Uterus (tissue), 4 donors: ENCODE measurements at places on chromosomes 7 and 10. TPM values are rescaled to one million over a fixed set of nuclear protein-coding genes. Genes with fewer than 3 reads are reported as not detected.

DNA sequence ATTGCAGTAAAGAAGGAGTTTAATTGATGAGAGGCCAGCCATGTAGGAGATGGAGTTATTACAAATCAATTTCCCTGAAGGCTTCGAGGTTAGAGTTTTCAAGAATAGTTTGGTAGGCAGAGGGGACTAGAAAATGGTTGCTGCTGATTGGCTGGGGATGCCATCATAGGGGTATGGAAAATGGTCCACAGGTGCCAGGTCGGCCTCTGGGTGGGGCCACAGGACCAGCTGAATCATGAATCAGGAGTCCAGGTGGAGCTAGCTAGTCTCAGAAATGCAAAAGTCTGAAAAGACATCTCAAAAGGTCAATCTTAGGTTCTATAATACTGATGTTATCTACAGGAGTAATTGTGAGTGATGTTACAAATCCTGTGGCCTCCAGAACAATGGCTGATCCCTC, 714.0 kb upstream of the GHITM start:
- no peak for DNase-seq

Gene OR2A12
- total RNA-seq, result not detected

GRCh38 chr7:13016592-13017332, 329.3 kb downstream of the ARL4A start:
- DNase-seq, result no peak

- DNase-seq, result no peak
Measured at GRCh38 chr7:14635955-14636354, 266.6 kb downstream of the DGKB start.

Gene TMEM270
- not detected for total RNA-seq

DNA sequence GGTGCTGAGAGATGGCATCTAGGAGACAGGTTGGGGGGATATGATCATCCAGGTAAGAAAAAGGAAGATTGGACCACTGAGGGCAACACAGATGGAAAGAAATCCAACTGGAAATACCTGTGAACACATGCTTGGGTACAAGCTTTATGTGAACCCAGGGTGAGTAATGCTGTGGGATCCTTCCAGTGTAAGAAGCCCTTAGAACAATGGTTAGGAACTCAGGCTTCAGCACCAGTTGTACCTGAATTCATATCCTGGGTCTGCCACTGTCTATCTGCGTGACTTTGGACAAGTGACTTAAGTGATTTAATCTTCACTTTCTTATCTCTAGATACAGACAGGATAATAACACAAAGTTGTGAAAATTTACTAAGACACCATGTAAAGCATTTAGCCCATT, 131.0 kb downstream of the ST7 start:
- no peak for DNase-seq

DNA sequence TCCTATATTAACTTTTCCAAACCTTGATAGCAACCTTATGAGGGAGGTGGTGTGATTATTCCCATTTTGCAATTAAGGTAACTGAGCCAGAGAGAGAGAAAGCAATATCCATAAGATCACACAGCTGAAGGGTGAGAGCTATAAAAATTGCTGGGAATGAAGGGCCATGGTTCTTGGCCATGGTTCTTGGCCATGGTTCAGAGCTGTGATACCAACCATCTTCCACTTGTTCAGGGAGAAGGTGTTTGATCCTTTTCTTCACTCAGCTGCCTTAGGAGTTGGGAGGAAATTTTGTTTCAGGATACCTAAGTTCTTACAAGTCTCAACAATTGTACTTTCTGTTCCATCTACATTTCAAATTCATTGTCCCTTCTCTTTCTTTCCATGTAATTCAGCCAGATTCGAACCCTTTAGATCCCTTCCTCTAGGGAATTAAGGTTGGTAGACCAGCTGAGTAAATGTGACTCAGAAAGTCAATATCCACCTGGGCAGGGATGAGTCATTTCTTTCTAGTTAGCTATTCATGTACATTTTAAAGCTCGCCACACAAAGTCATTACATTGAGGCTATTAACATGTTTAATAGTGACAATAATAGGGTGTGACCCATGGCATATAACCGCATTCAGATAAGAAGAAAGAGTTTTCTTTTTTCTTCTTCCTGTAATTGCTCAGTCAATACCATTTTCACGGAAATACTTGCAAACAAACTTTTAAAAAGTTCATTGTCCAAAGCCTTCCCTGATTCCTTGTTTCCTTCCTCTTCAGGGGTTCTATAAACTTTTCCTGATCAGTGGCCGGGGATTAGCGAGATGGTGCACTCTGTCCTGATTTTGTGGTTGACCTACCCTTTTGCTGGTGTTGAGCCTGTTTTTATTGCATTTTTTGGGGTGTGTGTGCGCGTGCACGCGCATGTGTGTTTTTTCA, 143.4 kb downstream of the TCF7L2 start:
- DNase-seq, result no peak

DNA sequence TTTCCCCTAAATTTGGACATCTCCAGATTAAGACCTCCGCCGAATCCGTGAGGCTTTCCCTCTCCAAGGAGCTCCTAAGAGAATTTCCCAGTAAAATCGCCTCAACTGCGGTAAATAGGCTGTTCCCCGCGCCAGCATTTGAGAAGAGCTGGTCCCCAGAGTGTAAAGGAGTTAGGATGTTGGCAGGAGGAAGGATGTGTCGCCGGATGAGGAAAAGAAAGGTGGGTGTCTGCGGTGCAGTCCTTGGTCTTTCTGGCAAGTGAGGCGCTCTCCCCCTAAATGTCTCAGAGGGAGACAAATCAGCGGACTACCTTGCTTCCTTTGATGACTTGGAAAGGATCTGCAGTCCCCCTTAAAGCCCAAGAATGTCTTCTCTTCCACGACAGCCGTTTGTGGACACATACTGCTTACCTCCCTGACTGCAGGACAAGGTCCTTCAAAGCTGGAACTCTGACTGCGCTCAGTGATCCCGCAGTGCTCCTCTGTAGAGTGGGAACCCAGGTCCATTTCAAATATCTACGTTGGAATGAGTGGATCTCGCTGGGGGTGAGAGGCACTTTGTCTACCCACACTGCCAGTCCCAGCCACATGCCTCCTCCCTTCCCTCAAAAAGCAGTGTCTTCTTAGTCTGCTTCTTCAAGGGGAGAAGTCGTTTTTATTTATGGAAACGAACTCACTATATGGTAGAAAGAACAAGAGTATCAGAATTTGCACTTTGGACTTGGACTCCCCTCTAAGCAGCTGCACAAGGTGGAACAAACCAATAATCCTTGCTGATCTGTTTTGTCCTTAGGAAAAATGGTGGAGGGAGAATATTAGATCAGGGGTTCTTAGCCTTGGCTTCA, 1.1 kb upstream of the DLG5 start:
- no peak for DNase-seq

DNA sequence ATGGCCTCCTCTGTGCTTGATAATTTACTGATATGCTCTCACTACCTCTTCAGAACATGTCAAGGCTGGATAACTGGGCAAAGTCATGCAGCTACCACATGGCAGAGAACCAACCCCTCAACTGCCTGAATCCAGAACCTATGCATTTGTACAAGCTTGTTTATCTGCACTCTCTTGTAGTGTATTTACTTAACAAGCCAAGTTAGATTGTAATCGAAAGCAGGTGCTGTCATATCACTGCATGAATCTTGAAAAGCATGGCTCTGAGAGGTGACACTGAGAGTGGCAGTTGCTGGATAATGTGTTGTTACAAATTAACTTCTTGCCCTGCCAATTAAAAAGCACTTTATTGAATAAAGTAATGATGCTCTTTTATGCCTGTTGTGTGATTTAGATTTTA, 588.6 kb downstream of the NRG3 start:
- DNase-seq, result no peak

GRCh38 chr10:113557424-113557862, 4.6 kb downstream of the HABP2 start:
- no peak for DNase-seq

Gene STAG3
- total RNA-seq, result 2.5 TPM

GRCh38 chr10:113214331-113214730, 264.3 kb downstream of the TCF7L2 start:
- no peak for DNase-seq

DNA sequence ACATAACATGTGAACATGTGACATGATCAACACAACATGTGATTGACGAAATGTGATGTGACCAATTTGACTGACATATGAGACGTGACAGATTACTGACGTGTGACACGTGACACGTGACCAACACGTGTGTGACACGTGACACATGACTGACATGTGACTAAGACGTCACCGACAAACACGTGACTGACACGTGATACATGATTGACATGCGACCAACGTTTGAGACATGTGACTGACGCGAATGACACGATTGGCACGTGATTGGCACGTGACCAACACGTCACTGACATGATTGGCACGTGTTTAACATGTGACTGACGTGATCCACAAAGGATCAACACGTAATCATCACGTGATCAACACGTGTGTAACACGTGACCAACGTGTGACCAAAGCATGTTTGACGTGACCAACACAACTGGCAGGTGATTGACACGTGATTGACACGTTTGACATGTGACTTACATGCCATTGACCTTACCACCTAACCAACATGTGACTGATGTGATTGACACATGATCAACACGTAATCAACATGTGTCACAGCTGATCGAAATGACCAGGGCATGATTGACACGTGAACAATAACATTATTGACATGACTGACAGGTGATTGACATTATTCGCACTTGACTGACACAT, 23.7 kb downstream of the CRPPA start:
- DNase-seq, result no peak

- DNase-seq, result peak; percentile 33
Measured at GRCh38 chr10:89163265-89163995, 43.7 kb downstream of the CH25H start.

DNA sequence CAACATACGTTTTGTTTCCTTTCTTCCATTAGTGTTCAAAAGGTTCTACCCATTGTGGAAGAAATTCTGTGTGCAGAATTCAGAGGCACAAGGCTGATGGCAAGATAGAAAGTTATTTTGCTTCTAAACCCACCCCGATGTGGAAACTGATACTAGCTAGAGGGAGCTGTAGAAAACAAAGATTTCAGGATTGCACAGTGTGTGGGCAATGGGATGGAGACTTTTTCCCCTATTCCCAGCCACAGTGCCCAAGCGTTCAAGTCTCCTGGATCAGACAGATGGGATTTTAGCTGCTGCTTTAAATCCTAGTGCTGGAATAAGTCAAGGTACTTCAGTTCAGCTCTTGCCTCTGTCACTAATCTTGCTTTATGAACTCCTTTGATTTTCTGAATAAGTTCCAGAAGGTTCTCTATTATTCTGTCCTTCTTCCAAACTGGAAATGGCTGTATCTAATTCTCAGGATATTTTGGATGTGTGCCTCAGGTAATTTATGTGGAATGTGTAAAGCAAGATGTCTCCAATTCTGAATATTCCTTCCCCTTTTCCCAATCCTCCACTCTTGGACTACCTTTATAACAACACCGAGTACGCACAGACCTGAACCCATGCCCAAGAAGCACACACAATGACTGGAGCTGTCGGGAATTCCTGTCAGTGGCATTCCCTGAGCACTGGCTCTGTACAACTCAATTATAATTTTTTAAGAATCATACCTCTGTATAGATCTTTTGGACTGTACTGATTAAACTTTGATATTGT, 473.0 kb downstream of the PLXDC2 start:
- DNase-seq, result no peak

Gene FAM237B
- not detected for total RNA-seq

DNA sequence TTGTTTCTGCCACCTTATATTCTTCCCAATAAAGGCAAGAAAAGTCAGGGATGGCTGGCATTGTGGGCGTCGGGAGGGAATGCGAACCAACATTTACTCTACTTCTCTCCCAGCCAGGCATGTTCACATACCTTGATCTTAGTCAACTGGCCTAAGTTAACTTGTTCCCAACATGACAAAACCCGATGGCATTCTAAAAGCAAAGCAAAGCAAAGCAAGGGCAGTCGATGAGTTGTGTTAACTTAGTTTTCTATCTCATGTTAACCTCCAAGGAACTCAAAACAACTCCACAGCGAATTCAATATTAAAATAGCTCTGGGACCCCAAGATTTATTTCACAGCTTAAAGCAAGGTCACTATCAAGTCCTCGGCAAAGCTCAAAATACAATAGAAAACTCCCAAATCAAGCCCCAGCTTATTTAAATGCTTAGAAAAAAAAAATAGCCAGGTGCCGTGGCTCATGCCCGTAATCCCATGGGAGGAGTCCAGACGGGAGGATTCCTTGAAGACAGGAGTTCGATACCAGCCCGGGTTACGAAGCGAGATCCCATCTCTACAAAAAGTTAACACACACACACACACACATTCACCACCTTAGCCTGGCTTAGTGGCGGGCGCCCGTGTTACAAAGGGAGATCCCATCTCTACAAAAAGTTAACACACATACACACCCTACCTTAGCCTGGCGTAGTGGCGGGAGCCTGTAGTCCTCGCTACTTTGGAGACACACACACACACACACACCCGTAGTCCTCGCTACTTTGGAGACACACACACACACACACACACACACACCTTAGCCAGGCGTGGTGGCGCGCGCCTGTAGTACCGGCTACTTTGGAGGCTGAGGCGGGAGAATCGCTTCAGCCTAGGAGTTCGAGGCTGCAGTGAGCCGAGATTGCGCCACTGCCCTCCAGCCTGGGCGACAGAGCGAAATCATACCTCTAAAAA, 901 bp upstream of the CCNY start:
- DNase-seq, result no peak

Gene ZNF212
- total RNA-seq, result 9.7 TPM

Gene TES
- 189 TPM for total RNA-seq

GRCh38 chr10:97575127-97575668, 2.6 kb downstream of the ANKRD2 start:
- DNase-seq, result no peak

- DNase-seq, result no peak
Measured at GRCh38 chr7:106965108-106965507, 79.4 kb upstream of the PRKAR2B start.

DNA sequence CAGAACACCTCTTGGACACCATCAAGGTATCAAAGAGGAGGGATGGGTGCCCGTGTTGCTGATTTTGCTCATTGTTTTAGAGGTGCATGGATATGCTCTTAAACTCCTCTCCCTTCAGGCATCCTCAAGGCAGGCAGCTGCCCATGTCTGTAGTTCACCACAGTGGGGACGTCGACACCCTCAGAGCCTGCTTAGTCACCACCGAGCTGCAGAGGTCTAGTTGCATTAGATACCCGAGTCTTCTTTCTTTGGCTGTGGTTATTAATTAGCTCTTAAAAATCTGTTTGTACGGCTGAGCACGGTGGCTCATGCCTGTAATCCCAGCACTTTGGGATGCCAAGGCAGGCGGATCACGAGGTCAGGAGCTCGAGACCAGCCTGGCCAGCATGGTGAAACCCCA, 24.7 kb upstream of the TSPAN13 start:
- DNase-seq, result no peak

Gene KDM7A
- 11.8 TPM for total RNA-seq

Gene KCND2
- total RNA-seq, result 4.5 TPM

GRCh38 chr10:86100581-86101061, 266.0 kb downstream of the GRID1 start:
- no peak for DNase-seq

GRCh38 chr7:157949711-157950110, 612.9 kb downstream of the DNAJB6 start:
- no peak for DNase-seq

- no peak for DNase-seq
Measured at GRCh38 chr7:16891338-16891737, 9.6 kb upstream of the AGR3 start.

- DNase-seq, result no peak
Measured at GRCh38 chr7:7620644-7621210, 19.8 kb upstream of the UMAD1 start.
